D341Med (cell line): ENCODE measurements at places on chromosomes 5 and 9.

DNA sequence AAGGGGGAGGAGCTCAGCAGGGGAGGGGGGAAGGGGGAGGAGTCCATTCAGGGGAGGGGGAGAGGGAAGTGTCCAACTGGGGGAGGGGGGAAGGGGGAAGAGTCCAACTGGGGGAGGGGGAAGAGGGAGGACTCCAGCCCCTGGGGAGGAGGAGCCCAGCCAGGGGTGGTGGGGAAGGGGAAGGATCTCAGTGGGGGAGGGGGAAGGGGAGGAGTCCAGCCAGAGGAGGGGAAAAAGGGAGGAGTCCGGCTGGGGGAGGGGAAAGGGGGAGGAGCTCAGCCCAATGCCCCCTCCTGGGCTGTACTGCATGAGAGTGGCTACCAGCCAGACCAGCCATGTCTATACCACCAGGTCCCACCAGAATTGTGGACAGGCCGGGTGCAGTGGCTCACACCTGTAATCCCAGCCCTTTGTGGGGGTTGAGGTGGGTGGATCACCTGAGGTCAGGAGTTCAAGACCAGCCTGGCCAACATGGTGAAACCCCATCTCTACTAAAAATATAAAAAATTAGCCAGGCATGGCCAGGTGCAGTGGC lies 30.6 kb upstream of the ADAMTS2 start:
- DNase-seq: no peak

GRCh38 chr5:128213340-128213739 lies 129.8 kb downstream of the SLC12A2 start:
- peak; percentile 59 for DNase-seq

GRCh38 chr9:68895741-68896478 lies 118.0 kb downstream of the PRKACG start:
- DNase-seq: no peak

DNA sequence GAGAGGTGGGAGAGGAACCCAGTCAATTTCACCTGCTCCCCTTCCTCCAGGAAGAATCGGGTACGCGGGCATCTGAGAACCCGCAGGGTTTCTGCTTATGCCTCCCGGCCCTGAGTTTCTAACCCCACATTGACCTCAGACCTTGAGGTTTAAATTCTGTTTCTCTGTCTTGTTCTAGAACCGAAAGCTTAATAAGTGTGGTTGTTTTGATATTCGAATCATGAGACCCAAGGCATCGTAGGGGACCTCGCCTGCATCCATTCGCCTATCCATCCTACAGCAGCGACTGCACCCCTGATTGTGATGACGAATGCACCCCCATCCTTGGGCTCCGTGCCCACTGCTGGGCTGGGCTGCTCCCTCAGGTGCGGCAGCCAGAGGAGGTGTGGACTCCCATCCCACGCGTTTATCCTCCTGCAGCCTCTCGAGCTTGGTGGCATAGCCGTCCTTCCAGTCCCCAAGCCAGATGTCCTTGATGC lies 80.8 kb upstream of the IER5L start:
- DNase-seq: no peak

DNA sequence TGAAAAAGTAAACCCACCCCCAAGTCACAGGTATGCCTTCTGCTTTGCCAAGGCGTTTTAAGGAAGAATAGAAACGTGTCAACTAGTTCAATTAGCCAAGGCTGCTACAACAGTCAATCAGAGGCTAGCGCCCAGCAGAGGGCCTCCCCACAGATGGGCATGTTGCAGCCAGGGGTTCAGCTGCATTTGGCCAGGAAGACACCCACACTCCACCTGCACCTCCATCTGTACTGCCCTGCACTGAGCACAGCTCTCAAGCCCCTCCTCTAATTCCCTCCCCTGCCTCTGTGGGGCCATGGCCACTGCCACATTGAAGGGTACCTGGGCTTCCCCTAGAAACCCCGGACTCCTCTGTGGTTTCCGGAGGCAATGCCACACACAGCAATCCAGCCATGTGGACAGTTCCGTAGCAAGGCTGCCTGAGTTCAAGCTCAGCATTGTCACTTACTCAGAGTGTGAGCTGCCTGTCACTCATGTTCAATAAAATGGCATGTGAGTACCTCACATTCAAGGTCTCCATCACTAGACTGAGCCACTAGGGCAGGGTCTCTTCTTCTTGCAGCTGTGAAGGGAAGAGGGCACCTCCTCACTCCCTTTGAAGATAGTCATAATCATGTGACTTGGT lies 248.4 kb downstream of the IRX2 start:
- DNase-seq: no peak

- DNase-seq: no peak
Measured at GRCh38 chr9:614431-614830, 227.1 kb upstream of the DMRT1 start.

GRCh38 chr9:109745335-109746283 lies 34.4 kb upstream of the PALM2AKAP2 start:
- DNase-seq: no peak

DNA sequence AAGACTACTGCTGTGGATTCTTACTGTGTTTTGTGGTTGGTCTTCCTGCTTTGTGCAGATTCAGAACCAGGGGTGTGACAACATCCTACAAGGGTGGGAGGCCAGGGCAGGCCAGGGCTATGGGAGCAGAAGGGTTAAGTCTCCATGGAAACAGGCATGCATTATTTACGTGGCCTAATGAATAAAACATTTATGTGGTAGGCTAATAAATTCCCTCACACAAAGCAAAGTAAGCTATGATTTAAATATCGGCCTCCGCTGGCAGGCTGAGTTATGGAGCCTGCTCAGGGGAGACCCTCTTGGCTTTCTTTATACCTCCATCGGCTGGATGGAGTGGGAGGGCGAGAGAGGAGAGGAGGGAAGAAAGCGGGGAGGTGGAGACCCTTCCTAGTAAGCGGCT lies 230.3 kb upstream of the MVB12B start:
- no peak for DNase-seq

- DNase-seq: no peak
Measured at GRCh38 chr9:31908158-31908890, 476.1 kb upstream of the ACO1 start.

DNA sequence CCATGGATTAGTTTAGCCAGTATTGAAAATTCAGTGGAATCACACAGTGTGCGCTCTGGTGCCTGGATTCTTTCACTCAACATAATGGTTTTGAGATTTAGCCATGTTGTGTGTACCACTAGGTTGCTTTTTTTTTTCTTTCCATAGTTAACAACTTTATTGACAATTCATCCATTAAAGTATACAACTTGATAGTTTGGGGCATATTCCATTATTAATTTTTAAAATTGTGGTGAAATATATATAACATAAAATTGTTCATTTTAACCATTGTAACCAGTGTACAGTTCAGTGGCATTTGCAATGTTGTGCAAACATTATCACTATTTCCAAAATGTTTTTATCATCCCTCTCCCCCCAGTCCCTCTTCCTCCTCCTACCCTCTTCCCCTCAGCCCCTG lies 35.2 kb downstream of the ANKRD33B start:
- DNase-seq: no peak

DNA sequence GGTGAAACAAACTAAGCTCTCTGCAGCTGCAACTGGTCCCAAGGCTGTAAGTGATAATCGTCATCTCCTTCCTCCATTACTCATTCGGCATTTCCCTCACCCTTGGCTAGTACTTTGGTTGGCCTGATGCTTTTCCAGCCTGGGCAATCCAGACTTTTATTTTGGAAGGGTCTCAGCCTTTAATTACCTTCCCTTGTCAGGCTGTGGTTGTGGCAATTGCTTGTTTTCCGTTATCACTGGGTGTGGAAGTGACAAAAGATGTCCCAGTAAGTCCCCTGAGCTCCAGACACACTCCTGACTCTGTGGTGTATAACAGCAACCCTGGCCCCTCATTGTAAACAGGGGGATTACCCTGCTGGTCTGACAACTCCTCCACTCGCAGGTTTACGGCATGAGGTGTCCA lies 6.3 kb upstream of the FAF2 start:
- DNase-seq: no peak

GRCh38 chr5:135546101-135546500 lies 10.3 kb upstream of the NEUROG1 start:
- DNase-seq: no peak
